Tibial nerve (tissue), 4 donors: ENCODE measurements at places on chromosomes 4 and X. TPM values are rescaled to one million over a fixed set of nuclear protein-coding genes. Genes with fewer than 3 reads are reported as not detected.

- DNase-seq, result no peak
These were observed 107.0 kb upstream of the HPGD start for GRCh38 chr4:174629265-174629664.

Gene SHISA3
- total RNA-seq, result 47.9 TPM

- no peak for DNase-seq
These were observed 121.4 kb upstream of the ANKRD50 start for GRCh38 chr4:124833831-124834505.

DNA sequence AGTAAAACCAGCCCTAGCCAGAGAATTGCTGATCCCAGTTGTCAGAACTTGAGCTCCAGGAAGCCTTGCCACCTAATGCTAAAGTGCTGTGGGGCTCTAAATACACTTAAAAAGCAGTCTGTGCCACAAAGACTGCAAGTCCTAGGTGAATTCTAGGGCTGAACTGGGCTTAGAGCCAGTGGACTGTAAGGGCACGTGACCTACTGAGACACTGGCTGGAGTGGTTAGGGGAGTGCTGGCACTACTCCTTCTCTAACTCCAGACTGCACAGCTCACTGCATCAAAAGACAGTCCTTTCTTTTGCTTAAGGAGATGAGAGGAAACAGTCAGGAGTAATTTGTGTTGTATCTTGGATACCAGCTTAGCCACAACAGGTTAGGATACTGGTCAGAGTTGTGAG, 1240.2 kb downstream of the FAM133A start:
- DNase-seq, result no peak

DNA sequence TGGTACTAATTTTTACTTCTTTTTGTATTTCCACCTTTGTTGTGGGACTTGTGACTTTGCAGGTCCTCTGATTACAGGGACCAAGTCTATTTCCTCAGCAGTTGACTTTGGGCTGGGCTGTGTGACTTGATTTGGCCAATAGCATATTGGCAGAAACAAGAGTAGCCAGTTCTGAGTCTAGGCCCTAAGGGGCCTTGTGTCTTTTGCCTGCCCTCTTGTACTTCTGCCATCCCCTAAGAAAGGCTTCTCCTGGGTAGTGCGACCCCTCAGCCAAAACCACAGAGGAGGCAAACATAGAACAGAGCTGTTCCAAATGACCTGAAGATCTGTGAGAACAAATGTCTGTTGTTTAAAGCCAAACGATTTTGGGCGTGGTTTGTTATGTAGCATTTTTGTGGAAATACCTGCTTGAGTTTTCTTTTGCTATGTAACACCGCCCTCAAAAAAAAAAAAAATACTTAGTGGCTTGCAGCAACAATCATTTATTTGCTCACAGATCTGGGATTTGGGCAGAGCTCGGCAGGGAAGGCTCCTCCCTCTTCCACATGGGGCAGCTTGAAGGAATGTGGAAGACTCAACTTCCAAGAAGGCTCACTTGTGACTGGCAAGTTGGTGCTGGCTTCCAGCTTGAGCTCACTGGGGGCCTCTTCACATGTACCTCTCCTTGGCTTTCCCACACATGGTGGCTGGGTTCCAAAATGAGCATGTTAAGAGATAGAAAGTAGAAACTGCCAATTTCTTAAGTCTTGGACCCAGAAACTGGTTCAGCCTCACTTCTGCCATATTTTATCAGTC, 423.0 kb upstream of the CNKSR2 start:
- DNase-seq, result no peak

GRCh38 chrX:108070891-108071290, 20.5 kb downstream of the PSMD10 start:
- no peak for DNase-seq

GRCh38 chr4:77251751-77252150, 94.7 kb downstream of the CCNG2 start:
- no peak for DNase-seq

DNA sequence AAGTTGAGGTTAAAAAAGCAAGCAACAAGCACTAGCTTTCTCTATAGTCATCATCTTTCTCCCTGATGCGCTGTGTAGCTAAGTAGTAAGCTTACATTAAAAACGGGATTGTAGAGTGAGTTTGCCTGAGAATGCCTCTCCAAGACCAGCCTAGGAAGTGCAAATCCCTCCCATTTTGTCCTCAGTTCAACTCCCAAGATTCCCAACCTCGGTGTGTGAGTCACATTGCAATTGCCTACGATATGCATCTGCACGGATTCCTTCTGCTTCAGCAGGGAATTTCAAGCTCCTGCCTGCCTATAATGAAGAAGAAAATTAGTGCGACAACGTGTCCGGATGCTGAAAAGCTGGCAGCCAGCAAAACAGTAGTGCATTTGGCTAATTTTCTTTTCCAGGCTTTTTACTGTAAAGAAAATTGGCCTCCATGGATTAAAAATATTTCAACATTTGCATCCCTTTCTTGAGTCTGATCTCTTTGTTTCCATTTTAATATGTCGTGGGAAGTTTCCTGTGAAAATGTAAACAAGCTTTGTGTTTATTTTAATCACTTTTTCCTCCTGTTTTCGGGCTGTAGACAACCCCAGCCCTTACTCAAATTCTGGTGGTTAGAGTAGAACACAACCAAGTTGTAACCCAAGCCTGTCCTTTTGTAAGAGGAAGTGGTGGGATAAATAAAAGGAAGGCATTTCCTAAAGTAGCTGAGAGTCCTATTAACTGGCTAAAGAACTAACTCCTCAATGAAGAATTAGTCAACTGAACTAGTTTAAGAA, 58.4 kb upstream of the TET2 start:
- DNase-seq, result no peak

DNA sequence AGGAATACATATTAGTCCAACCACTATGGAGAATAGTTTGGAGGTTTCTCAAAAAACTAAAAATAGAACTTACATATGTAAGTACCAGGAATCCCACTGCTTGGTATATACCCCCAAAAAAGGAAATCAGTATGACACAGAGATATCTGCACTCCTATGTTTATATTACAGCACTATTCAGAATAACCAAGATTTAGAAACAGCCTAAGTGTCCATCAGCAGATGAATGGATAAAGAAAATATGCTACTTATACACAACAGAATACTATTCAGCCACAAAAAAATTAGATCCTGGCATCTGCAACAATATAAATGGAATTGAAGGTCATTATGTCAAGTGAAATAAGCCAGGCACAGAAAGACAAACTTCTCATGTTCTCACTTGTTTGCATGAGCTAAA, 27.5 kb upstream of the ABCG2 start:
- DNase-seq, result no peak

DNA sequence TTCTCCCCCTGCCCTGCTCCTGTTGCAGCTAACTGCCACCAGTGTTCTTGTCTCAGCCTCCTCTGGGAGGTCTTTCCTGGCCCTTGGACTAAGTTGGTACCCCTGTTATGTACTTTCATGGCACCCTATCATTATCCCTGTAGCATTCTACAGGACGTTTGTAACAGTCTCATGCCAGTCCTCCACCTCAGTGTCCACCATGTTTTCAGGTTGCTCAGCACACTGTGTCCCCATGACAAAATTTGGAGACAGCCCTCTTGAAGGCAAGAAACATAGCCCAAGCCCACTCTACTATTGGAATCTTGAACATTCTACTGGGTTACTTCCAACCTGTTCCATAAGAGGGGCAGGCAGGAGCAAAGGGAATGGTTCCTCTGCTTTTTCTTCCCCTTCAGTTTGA, 194.4 kb upstream of the ANXA3 start:
- DNase-seq, result no peak

GRCh38 chrX:155662282-155662681, 49.5 kb upstream of the TMLHE start:
- no peak for DNase-seq

DNA sequence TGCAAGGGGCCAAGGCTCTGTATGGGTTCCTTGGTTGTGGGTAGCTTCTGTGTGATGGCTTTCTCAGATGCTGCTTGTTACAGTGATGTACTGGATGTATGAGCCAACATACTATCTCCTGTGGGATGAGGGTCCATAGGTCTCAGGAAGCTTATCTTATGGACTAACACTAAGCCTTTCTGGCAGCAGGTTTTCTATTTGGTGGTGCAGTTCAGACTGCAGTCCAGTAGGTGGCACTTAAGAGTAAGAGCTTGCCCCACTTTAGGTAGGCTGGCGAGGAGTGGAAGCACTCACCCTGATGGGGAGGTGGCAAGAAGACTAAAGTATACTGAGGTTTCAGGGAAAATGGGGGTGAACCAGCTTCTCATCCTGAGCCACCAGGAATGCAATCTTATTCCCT, 306.7 kb upstream of the MAOA start:
- DNase-seq, result peak; percentile 4

Gene CSAG3
- not detected for total RNA-seq

DNA sequence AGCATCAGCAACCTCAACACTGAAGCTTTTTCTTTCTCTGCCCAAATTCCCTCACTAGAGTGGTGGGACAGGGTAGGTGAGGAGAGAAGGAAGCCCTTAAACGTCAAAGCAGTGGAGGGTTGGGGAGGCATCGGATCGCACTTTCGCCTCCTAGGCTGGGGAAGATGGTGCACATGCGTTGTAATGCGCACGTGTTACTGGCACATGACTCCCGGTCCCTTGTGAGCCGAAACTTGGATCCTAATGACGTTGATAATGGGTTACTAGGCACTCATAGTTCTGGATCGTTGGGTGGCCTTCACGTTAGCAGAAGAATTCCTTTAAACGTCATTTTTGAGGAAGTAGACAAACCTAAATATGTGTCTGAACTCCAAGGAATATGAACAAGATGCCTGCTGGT, at the start of gene CBLL2:
CBLL2 (plus strand) TSS at position 301 of the 400 bp plus-strand sequence; CDS start at position 380, 79 bp downstream.
- DNase-seq, result no peak
